ENCODE measurements at places on chromosomes 5 and 9. TPM values are rescaled to one million over a fixed set of nuclear protein-coding genes. Genes with fewer than 3 reads are reported as not detected.

DNA sequence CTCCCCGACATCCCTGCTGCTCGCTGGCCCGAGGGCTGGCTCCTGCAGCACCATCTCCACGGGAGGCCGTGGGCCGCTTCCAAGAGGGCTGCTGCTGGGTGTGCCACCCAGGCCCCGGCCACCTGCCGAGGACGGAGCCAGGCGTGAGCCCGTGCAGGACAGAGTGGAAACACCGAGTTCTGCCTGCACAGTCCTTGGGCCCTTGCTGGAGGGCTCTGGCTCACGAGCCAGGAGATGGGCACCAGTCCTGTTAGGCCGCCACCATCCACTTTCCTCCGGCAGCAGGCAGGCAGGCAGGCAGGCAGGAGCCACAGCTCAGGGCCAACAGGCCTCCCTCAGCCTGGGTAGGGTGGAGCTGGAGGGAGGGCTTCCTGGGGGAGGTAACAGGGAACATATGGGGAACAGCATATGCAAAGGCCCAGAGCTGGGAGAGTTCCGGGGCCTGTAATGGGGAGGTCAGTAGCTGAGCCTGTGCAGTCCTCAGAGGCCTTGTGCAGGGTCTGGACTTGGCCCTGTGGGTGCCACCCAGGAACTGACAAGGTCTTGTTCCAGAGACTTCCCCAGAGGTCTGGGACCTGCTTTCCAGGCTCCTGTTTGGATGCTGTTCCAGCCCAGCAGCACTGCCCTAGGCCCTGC, 31.9 kb downstream of the RXRA start:
- DNase-seq: no peak

DNA sequence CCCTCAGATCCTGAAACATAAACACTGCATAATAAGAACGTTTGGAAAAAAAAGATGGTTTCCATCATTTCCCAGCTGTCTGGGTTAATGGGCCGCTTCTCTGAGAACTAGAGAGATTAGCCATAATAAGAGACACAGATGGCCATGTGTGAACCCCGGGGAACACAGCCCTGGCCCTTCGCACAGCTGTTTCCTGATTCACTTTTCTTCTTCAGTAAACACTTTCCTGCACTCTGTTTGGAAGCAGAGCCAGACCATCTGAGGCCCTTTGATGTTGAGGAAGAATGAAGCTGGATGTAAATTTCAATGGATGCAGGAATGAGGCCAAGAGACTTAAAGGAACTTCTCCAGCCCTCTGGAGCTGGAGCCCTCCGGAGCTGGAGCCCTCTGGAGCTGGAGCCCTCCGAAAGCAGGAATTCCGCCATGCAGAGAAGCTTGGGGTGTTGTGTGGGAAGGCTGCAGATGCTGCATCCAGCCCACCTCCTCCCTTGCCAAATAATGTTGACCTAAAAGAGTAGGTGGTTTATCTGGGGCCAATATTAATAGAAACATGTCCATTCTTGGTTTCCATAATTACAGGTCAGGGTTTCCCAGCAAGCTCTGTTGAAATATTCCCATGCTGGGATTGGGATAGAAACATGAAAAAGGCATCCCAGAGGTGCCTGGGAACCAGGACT, 218.9 kb downstream of the NXNL2 start:
- no peak for DNase-seq

DNA sequence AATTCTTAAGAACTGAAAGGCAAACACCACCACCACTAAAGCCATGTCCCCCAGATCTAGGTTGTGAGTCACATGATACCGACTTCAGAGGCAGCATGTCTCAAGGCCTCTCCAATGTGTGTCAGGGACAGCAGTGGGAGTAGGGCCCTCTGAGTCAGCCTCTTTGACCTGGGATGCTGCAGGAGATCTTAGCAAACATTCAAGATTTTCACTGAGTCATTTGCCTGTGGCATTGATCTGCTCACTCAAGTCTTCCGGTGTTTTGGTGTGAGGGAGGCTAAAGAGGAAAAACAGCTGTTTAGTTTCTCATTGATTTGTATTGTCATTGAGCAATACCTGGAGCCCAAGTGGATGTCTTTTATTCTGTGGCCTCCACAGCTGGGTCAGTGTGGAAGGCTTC, 36.1 kb downstream of the TMC1 start:
- no peak for DNase-seq

- DNase-seq: no peak
Observed at GRCh38 chr9:77133011-77133410, 44.3 kb upstream of the VPS13A start.

- no peak for DNase-seq
Observed at GRCh38 chr9:9499546-9499945, 1113.3 kb downstream of the PTPRD start.

- DNase-seq: no peak
Observed at GRCh38 chr5:178074266-178074952, 38.9 kb upstream of the N4BP3 start.

GRCh38 chr5:173530547-173530946, 85.9 kb downstream of the BOD1 start:
- no peak for DNase-seq

DNA sequence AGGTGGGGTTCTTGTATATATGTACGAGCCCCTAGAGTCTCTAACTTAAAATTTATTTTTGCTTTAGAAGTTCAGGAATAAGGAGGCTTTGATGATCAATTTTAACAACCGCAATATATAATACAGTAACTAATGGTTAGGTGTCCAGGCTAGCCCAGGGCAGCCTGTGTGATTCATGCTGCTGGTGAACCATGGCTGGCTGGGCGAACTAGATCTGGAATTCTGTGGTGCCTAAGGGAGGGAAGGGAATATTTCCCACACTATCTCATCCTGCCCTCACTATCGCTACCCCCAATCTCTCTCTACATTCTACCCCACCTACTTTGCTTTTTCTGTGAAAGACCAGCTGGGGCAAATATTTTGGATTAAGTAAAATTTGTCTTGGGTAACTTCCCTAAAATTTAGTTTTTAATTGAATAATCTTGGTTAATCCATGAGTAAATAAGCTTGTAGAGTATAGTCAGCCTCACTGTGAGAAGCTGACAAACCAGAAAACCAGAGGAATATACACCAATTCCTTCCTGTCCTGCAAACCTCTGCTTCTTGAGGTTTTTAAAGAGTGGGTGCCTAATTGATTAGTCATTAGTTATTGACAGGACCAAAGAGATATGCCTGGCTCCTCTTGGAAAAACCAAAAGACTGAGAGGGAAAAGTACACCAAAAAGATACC, 115.1 kb upstream of the CCDC152 start:
- DNase-seq: no peak

DNA sequence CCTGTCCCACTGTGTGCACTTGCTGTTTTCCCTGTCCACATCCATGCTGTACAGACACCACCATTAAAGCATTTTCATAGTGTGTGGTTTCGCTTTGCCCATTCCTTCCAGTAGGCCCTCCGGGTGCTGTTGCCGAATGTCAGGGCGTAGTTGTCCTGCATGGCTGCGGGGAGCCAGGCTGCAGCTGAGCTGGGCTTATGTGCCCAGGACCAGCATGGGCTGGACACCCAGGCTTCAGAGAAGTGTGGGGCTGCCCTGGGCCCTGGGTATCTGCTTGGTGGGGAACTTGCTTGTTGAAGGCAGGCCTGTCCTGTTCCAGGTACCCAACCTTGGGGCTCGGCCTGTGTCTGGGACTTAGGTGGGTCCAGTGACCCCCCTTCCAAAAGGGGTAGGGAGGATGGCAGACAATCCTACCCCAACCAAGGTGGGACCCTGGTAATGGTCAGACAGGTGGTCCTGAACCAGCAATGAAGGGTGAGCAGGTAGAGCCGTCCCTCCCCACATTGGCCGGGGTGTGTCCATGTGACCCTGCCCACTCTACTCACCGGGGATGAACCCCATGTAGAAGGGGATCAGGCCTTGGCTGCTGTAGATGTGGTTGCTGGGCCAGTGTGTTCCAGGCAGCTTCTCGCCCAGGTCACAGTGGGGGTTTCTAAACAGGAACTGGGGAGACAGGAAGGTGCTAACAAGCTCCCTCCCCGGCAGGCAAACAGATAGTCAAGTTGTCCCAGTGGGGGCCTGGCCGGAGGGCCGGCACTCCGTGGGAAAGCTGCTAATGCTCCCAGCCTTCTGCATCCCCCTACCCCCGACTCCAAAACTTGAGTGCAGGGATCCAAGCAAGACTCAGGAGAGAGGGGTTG, 2.8 kb downstream of the TUBB4B start:
- DNase-seq: no peak

- DNase-seq: no peak
Observed at GRCh38 chr5:58763390-58763789, 180.5 kb downstream of the RAB3C start.

- DNase-seq: no peak
Observed at GRCh38 chr5:149475777-149476176, 75.5 kb downstream of the CSNK1A1 start.

DNA sequence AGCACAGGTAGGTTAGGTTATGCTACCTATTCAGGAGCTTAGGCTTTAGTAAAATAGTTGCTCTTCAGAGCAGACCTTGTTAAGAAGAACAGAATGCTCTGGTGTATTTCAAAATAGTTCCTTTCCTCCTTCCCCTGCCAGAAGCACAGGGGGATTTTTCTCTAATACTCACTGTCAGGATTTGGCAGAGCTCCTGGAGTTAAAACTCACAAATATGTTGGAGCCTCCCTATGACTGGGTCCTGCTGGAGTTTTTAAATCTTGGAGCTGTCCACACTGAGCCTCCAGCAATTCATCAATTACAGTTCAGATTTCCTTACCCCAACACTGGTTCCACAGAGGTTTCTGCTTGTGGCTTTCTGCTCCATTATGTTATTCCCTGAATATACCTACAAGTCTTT, 1233.8 kb upstream of the WWC1 start:
- DNase-seq: no peak

DNA sequence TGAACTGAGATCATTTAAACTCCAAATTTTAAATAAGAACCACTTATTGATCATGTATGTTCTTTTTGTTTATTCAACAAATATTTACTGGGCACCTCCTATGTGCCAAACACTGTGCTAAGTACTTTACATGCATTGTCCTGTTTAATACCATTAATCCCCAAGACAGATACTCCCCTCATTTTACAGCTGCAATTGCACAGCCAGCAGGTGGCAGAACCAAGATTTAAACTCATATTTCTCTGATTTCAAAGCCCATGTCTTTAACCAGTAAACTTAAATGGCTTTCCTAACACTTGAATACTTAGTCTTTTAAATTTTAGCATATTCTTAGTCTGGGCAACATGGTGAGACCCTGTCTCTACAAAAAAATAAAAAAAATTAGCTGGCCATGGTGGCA, 43.4 kb upstream of the KIAA1958 start:
- no peak for DNase-seq

DNA sequence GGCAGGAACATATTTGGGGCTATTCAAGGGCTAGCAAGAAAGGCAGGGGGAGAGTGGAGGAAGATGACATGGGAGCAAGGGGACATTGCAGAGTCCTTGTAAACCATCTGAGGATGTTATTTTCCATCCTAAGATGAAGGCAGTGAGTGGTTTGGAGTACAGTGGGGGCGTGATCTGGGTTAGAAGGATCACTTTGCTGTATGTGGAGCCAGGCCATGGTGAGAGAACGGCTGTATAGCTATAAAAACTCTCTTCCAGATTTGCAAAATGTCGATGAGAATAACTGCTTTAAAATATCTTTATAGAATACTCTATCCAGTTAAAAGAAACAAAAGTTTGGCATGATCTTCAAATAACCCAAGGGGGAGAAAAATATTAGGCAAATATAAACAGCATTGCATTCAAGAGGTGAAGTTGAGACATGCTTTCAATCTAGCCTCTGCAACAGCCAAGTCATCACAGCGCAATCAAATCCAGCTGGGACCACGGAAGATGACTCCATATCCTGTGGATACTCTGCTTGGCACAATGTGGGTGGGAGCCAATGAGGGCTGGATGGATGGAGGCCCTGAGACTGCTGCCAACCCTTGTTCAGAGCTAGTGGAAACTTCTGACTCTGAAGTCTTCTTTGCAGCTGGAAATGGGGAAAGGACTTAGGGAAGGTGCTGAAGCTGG, 111.5 kb upstream of the BASP1 start:
- DNase-seq: peak; percentile 39

DNA sequence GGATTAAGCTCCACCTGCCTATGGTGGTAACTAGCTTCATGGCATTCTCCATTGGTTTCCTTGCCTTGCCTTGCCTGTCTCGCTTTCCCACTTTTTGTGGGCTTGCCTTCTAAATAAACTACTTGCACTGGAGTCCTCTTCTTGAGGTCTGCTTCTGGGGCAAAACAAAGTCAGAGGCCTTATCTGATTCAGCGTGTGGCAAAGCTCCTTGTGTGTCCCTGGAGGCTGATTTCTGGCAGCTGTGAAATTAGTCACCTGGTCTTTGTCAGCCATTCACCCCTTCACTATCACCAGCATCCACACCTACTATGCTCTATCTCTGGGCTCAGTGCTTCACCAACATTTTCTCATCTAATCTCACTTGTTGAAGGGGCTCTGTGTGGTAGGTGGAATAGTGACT, 176.2 kb downstream of the SEC61B start:
- DNase-seq: no peak

DNA sequence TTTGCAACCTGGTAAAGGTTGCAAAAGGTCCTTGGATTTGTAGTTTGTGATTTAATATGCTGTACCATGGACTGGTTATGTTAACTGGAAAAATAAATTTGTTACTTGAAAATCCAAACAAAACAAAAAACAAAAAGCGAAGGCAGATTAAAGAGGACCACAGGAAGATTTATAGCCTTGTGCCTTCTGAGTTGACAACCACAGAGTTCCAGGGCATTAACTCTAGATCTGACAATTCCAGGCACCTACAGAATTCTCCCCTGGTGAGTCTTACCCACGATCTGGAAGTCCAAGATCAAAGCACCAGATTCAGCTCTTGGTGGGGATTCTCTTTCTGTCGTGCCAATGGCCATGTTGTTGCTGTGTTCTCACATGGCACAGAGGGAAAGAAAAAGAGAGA, 107.9 kb upstream of the SELENOP start:
- DNase-seq: no peak

DNA sequence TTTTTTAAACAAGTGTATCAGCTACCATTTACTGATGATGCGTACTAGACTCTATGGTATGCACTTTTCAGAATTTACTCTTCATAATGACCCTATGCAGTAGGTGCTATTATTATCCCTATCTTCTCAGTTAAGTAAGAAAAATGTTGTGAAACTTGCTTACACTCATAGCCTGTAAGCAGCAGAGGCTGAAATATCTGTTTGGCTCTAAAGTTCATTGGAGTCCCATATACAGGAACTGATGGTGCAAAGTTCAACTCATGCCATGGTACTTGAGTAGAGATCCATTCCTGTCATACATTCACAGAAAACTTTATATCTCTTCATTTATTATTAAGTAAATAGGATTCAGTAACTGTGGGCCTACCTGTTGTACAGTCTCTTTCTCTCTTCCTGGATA, 41.4 kb upstream of the CCDC112 start:
- DNase-seq: no peak

- DNase-seq: no peak
Observed at GRCh38 chr5:79731775-79732174, 42.1 kb downstream of the CMYA5 start.

Gene PCDHAC2
- 0.78 TPM for total RNA-seq

Gene SWI5
- total RNA-seq: 39.8 TPM

Gene SH3RF2
- total RNA-seq: 2.0 TPM

Gene TAF1L
- not detected for total RNA-seq

Gene PCDHGA3
- 6.5 TPM for total RNA-seq

Gene RNF183
- not detected for total RNA-seq

Gene TJP2
- 160 TPM for total RNA-seq

Gene BHMT2
- total RNA-seq: 63.4 TPM

Gene EIF4E1B
- total RNA-seq: not detected

Gene SDHA
- total RNA-seq: 83.7 TPM

Gene F12
- total RNA-seq: 4.5 TPM

Gene SPATA31D4
- not detected for total RNA-seq

Gene RALGDS
- 48.0 TPM for total RNA-seq

Gene PLCXD3
- total RNA-seq: 2.1 TPM

Gene CCT5
- total RNA-seq: 131 TPM
